SIG-M5 (cell line): ENCODE measurements at places on chromosomes 3 and 15.

DNA sequence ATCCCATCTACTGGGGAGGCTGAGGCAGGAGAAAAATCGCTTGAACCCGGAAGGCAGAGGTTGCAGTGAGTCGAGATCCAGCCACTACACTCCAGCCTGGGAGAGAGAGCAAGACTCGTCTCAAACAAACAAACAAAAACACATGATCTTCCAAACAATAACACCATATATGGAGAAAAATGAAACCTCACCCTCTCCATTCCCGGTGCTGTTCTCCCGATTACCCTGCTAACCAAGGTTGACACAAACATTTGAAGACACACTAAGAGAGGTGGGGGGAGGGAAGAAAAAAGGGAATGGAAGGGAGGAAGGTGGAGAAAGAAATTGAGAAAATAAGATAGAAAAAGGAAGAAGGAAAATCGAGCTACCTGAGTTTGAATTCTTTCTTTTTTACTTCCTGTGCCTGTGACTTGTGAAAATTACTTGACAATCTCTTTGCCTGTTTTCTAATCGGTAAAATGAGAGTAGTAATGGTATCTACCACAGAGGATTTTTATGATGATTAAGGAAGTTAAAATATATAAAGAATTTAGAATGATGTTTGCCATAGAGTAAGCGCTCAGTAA, 1.1 kb upstream of the PLSCR2 start:
- no peak for DNase-seq

GRCh38 chr3:121155028-121155427, 247.0 kb downstream of the STXBP5L start:
- no peak for DNase-seq

GRCh38 chr3:190193210-190193609, 72.5 kb upstream of the P3H2 start:
- DNase-seq, result no peak

DNA sequence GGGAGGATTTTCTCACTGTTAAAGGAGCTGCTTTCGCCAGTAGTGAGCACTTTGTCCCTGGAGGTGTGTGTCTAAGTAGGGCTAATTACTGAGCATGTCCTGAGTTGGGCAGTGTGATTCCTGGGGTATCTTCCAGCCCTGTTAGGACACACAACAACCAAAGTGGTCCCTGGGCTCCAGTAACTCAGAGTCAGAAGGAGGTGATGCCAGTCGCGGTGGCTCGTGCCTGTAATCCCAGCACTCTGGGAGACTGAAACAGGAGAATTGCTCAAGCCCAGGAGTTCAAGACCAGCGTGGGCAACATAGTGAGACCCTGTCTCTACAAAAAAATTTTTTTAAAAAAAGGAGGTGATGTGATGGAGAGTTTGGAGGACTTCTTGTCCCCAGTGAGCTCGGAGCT, 37.5 kb downstream of the PML start:
- no peak for DNase-seq

GRCh38 chr3:81268526-81268925, 492.9 kb downstream of the GBE1 start:
- DNase-seq, result no peak

DNA sequence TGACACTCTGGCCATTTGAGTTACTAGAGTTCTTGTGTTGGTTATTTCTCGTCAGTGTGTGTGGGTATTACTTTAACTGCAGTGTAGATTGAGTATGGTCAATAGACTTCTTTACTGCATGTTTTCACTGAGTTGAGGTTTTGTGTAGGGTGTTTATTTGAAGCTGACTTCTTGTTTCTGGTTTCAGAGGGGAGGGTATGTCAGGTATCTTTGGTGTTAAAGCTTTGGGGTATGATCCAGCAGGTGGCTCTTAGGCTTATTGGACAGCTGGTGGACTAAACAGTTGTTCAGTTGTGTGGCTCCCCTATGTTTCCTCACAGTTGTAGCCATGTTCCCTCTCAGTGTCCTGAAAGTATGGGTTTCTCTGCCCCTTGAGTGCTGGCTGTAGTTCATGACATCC, 72.0 kb downstream of the AKAP13 start:
- DNase-seq, result no peak

- no peak for DNase-seq
Measured at GRCh38 chr3:185912929-185913901, 24.6 kb downstream of the TRA2B start.

GRCh38 chr3:38600551-38600950, 48.9 kb downstream of the SCN5A start:
- no peak for DNase-seq

DNA sequence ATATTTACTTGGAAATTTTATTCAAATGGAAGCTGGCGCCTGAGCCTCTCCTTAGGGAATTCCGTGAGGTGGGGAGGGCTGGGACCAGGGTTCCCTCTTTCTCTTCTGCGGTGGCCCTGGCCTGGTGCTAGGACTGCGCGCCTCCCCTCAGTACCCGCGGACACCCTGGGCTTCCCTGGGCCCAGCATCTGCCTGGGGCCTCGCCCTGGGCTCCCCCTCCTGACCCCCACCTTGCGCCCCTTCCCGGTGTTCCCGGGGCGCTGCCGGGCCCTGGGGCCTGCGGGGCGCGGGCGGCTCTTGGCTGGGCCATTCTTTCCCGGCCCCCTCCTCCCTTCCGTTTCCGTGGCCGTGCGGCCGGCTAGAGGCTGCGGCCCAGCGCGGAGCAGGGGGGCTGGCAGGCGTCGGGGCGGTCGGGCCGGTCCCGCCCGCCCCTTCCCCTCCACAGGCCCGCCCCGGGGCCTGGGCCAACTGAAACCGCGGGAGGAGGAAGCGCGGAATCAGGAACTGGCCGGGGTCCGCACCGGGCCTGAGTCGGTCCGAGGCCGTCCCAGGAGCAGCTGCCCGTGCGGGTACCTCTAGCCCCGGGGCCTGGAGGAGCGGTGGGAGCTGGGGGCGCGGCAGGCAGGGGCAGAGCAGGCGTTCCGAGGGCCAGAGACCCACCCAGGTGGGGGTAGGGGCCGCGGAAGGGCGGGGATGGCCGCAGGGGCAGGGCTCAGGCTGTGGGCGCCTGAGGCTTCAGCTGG, at the start of gene FES:
Gene FES, plus strand, starts transcription at position 529 of the 743 bp plus-strand sequence. CDS start 542 bp downstream, outside the sequence.
- DNase-seq, result no peak

DNA sequence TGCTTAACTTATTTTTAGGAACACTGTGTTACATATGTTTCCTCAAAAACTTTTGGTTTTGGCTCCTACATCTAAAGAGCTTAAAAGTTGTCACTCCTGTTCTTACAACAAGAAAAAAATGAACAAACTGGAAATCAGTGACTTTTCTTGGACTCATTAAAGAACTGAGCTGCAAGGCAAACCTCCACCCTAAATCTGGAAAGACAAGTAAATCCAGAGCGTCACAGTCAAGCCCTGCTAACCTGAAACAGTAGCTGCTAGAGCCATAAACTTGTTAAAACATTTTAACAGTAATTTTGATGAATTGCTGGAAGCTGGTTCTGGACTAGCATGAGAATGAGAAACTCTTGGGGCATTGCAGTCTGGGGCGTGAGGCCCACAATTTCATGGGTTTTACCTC, 350.5 kb upstream of the COL8A1 start:
- DNase-seq, result no peak

DNA sequence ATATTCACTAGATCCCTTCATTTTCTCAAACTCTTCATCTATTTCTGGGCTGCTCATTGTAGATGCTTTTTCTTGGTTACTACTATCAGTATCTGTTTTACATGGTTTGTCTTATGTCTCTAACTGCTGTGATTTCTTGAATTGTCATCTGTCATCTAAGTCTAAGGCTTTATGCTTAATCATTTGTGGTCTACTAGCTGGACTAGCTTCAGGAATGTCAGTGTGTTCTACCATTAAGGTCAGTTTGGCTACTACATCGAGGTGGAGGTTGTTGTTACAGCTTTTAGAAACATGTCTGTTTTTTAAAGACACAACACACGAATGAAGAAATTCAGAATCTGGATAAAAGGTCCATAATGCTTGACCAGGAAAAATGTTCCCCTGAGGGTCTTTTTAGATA, 82.2 kb downstream of the ABI3BP start:
- DNase-seq, result no peak

DNA sequence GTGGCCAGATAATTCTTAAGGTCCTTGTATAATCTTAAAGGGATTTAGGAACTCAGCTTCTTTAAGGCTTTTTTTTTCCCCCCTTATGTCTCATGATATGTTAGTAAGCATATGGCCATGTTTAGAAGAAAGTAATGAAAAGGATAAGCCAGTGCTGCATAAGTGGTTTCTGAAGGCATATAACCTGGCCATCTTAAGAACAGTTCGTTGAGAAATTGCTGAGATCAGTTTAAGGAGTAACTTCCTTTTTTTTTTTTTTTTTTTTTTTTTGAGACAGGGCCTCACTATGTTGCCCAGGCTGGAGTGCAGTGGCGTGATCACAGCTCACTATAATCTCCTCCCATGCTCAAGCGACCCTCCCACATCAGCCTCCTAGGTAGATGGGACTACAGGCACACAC, 51.7 kb downstream of the UBE2E2 start:
- no peak for DNase-seq

- DNase-seq, result no peak
Measured at GRCh38 chr3:120846073-120846472, 61.9 kb upstream of the STXBP5L start.

DNA sequence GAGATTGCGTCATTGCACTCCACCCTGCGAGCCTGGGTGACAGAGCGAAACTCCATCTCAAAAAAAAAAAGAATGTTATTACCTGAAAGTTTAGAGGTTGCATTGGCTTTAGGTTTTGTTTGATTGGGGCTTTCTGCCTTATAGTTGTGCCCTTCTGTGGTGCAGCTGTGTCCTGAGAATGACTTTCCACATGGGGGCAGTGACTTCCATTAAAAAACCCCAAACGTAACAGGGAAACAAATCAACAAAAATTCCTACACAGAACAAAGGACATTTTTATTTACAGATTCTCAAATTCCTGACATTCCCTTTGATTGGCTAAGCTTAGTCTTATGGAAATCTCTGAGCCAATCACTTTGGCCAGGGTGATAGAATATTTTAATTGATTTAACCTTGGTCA, 154.1 kb upstream of the GPR149 start:
- no peak for DNase-seq

GRCh38 chr15:31552482-31553099, 226.0 kb downstream of the KLF13 start:
- DNase-seq, result no peak

- no peak for DNase-seq
Measured at GRCh38 chr3:58962816-58963215, 87.0 kb downstream of the CFAP20DC start.

DNA sequence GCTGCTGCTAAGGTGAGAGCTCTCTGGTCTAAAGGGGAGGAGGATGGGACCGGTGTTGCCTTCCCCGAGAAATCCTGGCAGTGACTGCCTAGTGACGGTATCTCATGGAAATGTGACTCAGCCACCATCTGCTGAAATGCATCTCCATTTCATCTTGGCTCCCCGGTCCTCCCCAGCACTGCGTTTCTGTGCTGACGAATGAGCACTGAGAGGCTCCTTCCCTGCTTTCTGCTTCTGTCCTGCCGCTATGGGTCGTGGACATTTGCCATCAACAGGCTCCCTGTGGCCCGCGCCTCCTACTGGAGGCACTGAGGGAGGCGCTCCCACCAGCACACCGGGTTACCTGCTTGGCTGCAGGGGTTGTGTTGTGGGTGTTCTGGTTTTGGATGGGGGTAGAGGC, 13.5 kb upstream of the SEC13 start:
- no peak for DNase-seq

- DNase-seq, result no peak
Measured at GRCh38 chr3:172647823-172648222, 63.0 kb downstream of the NCEH1 start.

DNA sequence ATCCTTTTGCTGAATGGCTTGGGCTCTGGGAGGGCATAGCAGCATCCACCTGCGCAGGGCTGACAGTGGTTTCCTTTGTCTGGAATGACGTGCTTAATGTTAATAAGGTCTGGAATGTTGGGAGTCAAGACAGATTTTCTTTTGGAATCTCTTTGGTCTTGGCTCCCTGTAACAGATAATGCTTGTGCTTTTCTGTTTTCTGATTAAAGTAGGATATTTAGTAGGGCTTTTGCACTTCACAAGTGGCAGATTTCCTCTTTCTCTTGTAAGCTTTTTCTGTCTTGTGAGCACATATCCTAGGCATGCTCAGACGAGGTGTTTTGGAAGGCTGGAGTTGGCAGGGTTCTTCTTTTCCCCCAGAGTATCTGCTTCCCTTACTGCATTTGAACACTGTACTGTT, 189.6 kb downstream of the GHSR start:
- DNase-seq, result no peak

GRCh38 chr15:95932676-95933075, 397.8 kb upstream of the NR2F2 start:
- DNase-seq, result no peak

- no peak for DNase-seq
Measured at GRCh38 chr3:61571516-61572336, 10.4 kb downstream of the PTPRG start.

DNA sequence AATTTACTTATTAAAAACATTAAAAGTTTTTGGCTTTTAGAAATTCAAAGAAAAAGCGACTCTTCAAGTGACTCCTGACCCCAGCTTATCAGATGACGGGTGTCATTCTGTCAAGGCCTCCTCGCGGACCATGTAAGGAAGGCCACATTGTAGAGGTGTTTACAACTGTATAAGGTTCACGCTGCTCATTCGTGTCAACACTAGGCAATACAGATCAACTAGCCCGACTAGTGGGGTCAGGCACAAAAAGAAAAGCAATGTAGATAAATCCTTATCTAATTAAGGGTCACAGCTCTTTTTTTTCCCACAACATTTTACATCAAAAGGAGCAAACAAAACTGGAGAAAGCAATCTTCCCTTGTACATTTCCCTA, 207.5 kb upstream of the NR2F2 start:
- DNase-seq, result no peak

DNA sequence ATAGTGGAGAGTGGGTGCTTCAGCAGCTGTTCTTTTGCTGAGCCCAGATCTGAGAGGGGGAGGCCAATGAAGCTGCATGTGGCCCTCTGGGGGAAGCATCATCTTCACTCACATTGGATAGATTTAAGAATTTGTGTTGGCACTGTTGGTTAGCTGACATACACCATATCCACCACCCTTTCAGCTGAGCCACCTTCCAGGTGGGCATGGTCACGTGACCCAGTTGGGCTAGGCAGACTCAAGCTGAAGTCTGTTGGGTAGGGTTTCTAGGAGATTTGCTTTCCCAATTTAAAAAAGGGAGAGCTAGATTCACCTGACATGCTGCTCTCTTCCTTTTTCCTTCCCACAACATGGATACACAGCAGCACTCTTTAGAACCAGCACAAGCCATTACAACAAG, 311.0 kb downstream of the CHST2 start:
- DNase-seq, result no peak
